ENCODE measurements at places on chromosomes 4 and X. TPM values are rescaled to one million over a fixed set of nuclear protein-coding genes. Genes with fewer than 3 reads are reported as not detected.

- no peak for DNase-seq
These were observed 247.8 kb downstream of the GRID2 start for GRCh38 chr4:92551616-92552015.

DNA sequence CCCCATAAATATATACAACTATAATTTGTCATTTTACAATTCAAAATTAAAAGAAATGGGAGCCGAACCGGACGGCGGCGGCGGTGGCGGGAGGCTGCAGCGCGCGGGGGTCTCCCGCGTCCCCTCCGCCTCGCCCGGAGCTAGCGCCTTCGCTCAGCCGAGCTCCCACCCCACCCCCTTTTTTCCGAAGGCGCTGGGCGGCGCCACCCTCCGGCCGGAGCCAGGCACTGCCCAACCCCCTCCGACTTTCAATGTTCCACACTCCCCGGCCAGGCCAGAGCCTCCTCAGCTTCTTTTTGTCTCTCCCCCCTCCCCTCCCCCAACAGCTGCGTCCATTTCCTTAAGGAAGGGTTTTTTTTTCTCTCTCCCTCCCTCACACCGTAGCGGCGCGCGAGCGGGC lies 214.1 kb upstream of the GEMIN8 start:
- DNase-seq: peak; percentile 68

- no peak for DNase-seq
These were observed 167.4 kb upstream of the FAM47A start for GRCh38 chrX:34299451-34299967.

- DNase-seq: no peak
These were observed 48.3 kb upstream of the NOCT start for GRCh38 chr4:138967313-138967712.

- no peak for DNase-seq
These were observed 255.8 kb upstream of the GPRIN3 start for GRCh38 chr4:89563431-89563830.

The NAT8L gene
- total RNA-seq: 14.7 TPM

DNA sequence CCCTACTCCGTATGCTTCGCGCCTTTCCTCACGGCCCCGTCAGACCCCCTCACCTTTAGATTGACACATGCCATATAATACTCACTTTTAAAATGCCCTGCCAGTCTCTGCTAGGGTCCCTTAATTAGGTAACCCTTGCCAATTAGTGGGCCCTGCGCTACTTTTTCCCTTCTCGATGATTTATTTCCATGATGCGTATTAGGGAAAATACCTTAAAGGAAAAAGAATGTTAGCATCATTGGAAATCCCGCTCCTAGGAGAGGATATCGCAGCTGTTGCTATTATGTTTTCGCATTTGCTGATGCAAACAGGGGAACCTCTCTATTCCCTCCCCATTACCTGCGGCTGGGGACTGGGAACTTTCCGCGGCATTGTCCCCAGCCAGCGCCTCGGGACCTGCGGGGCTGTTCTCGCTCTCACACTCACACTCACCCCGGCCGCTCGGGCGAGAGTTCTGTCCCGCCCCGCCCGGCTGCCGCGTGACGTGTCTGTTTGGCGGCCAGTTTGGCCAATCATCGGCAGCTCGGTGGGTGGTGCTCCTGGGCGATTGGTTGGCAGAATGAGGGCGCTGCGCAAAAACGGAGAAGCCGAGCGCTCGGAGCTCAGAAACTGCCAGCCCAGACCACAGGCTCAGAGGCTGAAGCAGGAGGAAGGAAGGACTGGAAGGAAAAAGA lies at the start of gene PCDH10:
TSS of gene PCDH10 (plus strand) at position 605 of the 674 bp plus-strand sequence. CDS start 847 bp downstream, outside the sequence.
- peak; percentile 97 for DNase-seq

GRCh38 chrX:53595266-53595810 lies 91.2 kb downstream of the HUWE1 start:
- no peak for DNase-seq

DNA sequence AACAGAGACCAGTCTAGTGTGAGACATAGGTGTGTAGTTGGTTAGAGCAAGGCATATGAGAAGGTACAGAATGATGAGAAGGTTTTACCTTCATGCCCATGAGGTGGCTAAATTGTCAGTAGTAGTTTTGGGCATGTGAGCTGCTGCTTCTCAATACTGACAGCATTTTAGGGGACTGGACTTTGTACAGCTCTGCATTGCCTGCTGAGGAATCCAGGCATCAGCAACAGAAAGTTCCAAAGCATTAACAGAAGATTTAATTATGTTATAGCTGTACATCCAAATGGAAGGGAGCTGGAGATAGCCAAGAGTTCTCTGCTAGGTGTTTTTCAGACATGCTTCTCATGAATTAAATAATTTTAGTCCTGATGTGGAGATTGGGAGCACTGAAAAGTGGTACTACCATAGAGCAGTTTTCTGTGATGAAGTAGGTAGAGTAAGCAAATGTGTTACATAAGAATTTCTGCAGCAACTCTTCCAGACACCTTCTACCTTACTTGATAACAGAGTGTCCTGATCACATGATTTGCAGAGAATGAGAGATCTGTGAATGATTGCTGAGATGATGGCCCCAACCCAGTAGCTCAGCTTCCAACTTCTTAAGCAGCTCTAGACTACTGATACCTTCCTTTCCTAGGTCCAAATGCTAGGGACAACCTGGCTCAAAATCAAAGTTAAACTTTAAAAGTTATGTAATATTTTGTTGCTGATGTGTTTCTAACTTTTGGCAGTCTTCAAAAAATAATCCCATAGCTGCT lies 30.4 kb downstream of the FNIP2 start:
- no peak for DNase-seq

- DNase-seq: peak; percentile 65
These were observed 109.1 kb downstream of the PTTG2 start for GRCh38 chr4:38069271-38069760.

The SPANXN4 gene
- total RNA-seq: not detected

DNA sequence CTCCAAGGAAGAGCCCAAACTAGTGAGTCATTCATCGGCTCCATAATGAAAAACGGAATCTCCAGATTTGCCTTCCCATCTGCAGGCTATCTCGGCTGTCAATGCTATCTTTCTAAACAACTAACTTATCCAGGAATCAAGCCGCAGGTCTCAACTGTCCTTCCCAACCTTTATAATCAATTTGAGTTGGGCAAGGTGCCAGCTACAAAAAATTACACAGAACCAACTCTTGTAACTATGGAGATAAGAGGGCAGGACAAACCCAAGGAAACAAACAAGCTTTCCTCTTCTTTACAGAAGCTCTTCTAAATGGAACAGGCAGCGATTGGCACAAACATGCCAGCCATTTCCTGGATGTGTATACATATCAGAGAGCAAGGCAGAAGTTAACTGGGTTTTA lies 61.2 kb upstream of the RAI2 start:
- no peak for DNase-seq

GRCh38 chr4:25814301-25815136 lies 48.3 kb downstream of the SEL1L3 start:
- DNase-seq: no peak

The TLR6 gene
- total RNA-seq: 0.07 TPM

Measured in H9 (cell line).